ENCODE measurements at places on chromosomes 16 and 17.
A peak's percentile ranks its signal among the peaks of the same experiment; 100 is the strongest.

DNA sequence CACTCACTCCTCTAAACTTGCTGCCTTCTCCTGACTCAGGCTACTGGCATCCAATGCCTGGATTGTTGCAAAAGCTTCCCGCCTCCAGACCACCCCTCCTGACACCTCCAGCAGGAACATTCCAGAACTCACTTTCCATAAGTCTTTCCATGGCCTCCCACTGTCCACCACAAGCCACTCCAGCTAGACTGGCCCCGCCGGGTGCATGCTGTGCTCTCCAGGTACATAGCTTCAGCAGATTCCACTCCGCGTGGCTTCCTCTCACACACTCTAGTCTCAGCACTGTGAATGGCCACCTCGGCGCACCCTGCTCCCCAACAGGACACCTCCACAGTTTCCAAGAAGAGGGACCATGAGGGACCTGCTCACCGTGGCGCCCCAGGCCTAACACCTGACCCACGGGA, 25.9 kb upstream of the FAAP100 start:
- no peak for DNase-seq

DNA sequence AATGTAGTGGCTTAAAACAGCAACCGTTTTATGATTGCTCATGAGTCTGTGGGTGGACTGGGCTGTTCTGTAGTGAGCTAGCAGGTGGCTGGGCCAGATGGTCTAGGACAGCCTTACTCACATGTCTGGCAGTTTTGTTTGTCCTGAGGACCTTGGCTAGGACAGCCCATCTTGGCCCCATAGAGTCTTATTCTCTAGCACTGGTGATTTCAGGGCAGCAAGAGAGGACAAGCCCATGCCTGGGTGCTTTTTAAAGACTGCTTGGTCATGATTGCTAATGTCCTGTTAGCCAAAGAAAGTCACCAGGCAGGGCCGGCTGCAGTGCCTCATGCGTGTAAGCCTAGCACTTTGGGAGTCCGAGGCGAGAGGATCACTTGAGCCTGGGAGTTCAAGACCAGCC, 139.8 kb downstream of the KATNIP start:
- no peak for DNase-seq

DNA sequence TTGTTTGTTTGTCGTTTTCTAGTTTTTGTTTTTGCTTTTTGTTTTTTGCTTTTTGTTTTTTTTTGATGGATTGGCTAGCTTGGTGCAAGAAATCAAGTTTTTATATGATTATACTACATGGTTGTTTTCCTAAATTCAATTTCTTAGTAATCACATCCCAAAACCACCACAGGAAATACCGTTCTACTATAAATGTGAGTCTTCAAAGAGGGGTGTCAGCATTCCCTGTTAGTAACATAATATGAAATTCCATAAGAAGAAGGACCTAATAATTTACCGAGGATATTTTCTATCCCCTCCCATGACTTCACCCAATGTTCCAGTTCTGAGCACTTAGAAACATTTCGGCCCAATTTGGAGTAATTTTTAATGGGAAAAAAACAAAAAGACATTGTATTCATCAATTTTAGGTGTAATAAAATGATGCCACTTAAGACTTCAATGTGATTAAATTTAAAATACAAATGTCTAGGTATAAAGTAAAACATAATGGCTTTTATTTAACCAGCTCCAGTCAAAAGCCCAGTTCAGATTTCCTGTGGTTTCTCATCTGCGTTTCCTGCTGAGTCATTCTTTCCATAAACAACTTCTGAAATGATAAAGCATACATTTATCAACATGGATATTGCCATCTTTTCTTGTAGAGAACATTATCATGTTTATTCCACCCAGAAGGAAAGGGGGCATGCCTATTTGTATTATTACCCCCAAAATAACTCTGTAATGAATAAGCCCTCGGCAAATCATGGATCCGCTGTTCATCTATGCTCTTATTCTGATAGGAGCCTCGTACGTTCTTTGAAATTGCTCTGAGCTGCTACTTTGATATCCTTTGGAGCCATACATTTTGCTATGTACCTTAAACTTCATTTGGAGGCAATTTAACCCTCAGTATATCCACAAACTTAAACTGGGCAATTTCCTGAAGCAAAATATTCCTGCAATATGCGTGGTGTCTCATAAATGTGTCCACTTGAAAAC, 28.1 kb downstream of the HSBP1 start:
- DNase-seq = no peak

DNA sequence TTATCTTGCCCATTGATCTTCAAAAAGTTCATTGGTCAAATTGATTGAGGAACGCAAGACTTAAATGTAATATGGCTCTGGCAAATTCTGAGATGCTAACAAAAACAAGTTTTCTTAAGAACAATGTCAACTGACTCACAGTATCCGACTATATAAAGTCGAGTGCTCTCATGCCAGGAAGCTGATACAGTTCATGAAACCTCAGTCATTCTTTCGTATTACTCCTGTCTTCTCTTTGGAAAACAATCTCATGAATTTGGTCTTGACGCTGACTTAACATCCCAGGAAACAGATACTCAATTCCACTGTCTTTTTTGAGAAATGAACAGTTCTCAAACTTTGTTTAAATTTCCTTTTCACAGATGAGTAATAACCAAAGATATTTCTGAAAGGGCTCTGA, 704.9 kb downstream of the MAF start:
- DNase-seq = no peak

DNA sequence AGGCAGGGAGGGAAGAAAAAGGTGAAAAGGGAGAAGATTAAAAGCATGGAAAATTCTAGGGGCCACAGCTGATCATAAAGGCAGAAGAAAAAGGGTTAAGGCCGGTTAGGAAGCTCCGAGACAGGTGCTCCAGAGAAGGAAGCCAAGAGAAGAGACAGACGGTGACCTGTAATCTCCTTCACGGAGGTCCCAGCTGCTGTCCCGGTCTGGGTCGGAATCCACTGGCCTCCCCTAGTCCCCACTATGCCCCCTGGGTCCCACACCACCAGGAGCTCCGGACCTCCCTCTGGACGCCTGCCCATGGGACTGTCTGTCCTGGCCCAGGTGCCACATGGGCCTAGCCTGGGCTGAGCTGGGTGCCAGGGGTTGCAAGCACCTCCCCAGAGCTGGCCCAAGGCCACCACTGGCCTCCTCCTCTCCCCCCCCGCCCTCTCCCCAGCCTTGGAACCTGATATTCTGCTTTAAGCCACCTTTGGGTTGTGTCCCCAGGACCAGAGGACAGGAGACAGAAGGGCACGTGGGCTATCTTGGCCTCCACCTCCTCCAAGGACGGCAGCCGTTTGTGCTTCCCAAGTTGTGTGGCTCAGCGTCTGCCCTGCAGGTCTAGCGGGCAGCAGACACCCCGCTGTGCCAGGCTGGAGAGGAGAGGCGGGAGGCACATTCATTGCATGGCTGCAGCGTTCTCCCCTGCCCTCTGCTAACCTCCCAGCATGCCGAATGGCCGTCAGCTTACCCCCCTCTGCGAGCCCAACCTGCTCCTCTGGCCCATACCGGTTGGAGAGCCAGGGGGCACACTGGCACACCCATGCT, 102.4 kb downstream of the ENGASE start:
- DNase-seq = no peak

DNA sequence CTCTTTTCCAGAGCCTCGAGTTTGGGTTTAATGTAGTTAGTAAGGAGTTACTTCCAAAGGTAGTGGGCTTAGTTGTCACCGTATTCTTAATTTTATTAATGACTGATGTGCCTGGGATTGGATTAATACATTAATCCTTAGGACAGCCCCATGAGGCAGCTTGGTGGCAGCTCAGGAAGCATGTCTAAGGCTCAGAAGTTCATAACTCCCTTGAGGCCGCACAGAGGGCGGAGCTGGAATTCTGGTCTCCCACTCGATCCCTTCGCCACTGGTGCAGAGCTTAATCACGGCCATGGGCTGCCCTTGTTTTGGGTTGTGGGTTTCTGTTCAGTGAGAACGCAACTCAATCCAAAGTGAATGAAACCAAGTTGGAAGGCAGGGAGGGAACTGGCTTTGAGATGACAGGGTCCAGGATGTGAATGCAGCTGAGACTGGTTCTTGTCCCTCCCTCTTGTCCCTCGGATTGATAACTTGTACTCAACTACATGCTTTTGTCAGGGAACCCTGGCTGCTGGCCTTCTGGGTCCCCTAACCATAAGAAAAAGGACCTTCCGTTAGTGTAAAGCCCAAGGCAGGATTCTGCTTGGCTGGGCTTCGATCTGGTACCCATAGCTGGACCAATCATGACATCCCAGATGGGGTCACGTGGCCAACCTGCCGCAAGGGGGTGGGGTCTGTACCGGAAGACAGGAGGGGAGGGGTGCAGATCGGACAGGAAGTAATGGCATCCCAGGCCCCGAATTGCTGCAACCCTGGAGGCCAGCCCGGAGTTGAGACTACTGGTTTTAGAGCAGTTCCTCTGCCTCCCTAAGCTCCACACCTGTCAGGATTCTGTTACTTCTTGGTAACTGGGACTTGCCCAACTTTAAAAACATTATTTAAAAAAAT, 45.4 kb downstream of the SNX20 start:
- peak; percentile 45 for DNase-seq

DNA sequence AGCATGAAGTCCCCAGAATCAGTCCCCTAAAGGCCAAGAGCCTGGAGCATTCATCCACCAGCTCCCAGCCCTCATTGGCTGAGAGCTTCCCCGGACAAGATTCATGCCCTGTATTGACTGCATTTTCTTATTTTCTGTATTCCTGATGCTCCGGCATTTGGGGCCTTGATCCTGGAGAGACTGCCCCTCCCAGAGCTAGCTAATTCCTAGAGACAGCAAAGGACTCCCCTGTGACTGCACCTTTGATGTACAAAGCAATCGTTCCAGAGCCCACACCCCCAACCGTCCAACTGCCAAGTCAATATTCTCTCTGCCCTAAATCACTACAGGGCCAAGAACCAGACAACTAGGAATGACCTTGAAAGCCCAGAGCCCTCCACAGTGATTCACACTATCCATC, 93.4 kb upstream of the CDH5 start:
- DNase-seq = no peak

All from CMK (cell line).